Natural killer cell treated with Interleukin-12 subunit alpha and Interleukin-12 subunit beta and Interleukin-15 and Interleukin-18, amount 100 ng/mL, for 72 hours (primary cell): ENCODE measurements at places on chromosomes 4 and X.

DNA sequence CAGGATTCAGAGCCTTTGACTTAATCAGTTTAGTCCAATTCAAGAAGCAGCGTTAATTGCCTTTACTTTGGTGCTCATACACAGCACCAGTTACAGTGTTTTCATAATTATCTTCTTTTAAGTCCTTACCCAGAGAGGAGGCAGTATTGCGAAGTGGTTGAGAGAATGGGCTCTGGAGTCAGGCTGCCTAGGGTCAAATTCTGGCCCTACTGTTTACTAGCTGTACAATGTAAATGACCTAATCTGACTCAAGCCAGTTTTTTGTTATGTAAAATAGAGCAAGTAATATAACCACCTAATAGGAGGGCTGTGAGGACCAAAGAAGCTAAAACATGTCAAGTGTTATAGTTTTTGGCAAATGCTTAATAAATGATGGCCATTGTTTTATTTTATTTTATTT, 27.6 kb downstream of the WDR44 start:
- peaks cover 2% of the 10 kb centered on the region for H3K27me3 ChIP-seq
- DNase-seq = no peak
- peaks cover 4% of the 10 kb centered on the region for H3K4me1 ChIP-seq
- H3K4me3 ChIP-seq = no peak overlapping the region
- no peaks in the 10 kb centered on the region for H3K36me3 ChIP-seq

DNA sequence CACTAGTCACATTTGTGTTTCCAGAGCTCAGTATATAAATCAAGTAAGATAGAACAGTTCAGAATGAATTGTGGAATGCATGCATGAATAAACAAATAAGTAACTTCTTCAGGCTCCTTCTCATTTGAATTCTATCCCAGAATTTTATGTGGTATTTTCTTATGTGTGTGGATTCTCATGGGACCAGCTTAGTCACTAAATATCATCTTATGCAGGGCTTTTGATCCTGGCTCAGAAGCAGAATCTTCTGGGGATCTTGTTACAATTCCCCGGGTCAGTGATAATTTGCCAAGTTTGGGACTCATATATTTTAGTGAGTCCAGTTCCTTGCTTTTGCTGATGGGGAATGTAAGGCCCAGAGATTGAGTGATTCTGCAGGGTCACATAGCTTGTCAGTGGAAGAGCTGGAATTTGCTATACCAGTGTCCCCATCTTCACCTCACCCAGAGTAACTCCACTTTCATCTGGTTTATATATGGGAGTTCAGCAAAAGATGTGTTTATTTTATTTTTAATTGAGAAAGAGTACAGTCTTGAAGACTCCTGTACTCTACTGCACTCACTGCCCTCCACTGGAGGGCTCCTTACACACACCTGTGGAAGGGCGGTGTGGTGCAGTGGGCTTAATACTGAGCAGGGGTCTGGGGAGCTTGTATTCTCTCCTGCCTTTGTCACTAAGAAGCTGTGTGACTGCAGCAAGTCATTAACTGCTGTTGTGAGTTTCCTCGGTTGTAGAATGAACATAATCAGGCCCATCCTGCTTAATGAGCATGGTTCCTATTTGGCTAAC, 198.2 kb upstream of the CXorf66 start:
- no peak overlapping the region for H3K4me3 ChIP-seq
- H3K27ac ChIP-seq = no peak overlapping the region
- H3K27me3 ChIP-seq = peaks cover 7% of the 10 kb centered on the region
- H3K4me1 ChIP-seq = no peaks in the 10 kb centered on the region
- no peaks in the 10 kb centered on the region for H3K36me3 ChIP-seq

- no peak for DNase-seq
- no peak overlapping the region for H3K4me3 ChIP-seq
These were observed 20.7 kb downstream of the ACE2 start for GRCh38 chrX:15579778-15580747.

DNA sequence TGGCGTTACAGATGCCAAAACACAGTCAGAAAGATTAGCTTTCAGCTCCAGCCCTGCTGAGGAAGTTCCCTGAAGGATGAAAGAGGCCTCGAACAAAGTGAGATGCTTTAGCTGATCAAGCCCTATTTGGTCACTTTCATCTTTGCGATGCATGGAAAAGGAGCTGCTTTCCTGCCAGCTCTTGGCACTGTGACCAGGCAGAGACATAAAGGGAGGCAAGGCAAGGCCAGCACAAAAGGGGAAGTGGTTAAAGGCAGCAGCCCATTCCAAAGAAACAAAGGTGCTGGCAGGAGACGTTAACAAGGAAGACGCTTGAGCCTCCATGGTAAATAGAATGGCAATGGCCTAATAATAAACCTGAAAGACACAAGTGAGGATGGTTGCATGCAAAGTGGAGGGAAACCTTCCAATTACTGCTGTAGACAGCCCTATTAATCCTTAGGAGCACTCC, 617.1 kb upstream of the INTU start:
- no peaks in the 10 kb centered on the region for H3K4me1 ChIP-seq
- H3K27ac ChIP-seq = no peak overlapping the region
- H3K27me3 ChIP-seq = no peaks in the 10 kb centered on the region
- H3K36me3 ChIP-seq = peaks cover 5% of the 10 kb centered on the region

DNA sequence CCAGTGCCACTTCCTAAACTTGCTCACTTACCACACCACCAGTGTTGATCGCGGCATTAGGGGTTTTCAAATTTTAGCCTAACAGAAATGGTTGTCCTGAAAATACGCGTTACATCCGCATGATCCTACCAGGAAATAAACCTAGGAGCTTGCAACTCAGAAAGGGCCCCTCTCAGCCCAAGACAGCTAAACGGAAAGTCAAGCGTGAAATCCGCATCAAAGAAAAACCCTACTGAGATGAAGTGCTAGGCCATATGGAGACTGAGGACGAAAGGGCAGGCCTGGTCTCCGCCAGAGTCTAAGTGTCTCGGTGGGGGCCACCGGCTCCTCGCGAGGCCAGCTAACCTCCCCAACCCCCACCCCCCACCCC, 626 bp downstream of the YTHDC1 start:
- no peak for DNase-seq
- H3K4me1 ChIP-seq = peaks cover 38% of the 10 kb centered on the region
- peak overlapping the region; percentile 97 for H3K4me3 ChIP-seq
- H3K27me3 ChIP-seq = peaks cover 3% of the 10 kb centered on the region

GRCh38 chrX:45766981-45767501, 566.4 kb upstream of the DIPK2B start:
- no peaks in the 10 kb centered on the region for H3K27me3 ChIP-seq
- DNase-seq = no peak
- H3K27ac ChIP-seq = no peak overlapping the region

DNA sequence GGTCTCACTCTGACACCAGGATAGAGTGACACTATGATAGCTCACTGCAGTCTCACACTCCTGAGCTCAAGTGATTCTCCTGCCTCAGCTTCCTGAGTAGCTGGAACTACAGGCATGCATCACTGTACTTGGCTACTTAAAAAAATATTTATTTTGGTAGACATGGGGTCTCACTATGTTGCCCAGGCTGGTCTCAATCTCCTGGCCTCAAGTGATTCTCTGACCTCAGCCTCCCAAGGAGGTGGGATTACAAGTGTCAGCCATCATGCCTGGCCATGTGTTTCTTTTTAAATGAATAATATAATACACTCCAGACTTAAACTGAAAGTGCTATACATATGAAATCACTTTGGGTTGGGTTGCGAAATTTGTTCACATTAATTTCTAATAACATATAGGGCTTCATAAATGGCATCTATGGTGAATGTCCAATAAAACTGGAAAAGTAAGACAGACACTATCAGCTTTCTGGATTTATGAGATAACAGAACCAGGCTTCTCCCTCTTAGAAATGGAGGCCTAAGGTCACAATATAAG, 48.0 kb downstream of the SEC24D start:
- H3K36me3 ChIP-seq = no peaks in the 10 kb centered on the region
- H3K4me1 ChIP-seq = no peaks in the 10 kb centered on the region
- no peak overlapping the region for H3K4me3 ChIP-seq
- H3K27ac ChIP-seq = no peak overlapping the region
- no peaks in the 10 kb centered on the region for H3K27me3 ChIP-seq

GRCh38 chrX:140342410-140342809, 162.5 kb downstream of the SOX3 start:
- H3K27ac ChIP-seq = no peak overlapping the region
- no peaks in the 10 kb centered on the region for H3K4me1 ChIP-seq
- no peaks in the 10 kb centered on the region for H3K27me3 ChIP-seq

DNA sequence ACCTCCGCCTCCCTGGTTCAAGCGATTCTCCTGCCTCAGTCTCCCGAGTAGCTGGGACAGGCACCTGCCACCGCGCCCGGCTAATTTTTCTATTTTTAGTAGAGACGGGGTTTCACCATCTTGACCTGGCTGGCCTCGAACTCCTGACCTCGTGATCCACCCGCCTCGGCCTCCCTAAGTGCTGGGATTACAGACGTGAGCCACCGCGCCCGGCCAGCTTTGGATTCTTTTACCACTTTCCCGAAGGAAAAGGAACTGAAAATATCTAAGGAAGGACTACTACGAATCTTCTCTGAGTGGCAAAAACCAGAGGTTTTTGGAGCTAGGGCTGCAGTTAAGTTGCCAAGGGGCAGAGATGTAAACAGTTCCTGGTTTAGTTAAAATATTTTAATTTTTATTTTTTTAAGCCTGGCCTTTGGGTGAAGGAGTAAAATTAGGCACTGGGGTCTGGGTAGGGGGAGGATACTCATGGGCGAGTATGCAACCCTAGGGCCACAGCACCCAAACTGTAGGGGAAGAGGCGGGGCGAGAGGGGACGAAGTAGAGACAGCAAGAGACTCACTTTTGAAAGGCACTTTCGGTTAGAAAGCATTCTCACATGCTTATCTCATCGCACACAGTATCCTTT, 525 bp upstream of the CISD2 start:
- DNase-seq = no peak
- no peaks in the 10 kb centered on the region for H3K27me3 ChIP-seq
- H3K36me3 ChIP-seq = no peaks in the 10 kb centered on the region
- H3K27ac ChIP-seq = peak overlapping the region; percentile 95
- H3K4me1 ChIP-seq = peaks cover 24% of the 10 kb centered on the region

DNA sequence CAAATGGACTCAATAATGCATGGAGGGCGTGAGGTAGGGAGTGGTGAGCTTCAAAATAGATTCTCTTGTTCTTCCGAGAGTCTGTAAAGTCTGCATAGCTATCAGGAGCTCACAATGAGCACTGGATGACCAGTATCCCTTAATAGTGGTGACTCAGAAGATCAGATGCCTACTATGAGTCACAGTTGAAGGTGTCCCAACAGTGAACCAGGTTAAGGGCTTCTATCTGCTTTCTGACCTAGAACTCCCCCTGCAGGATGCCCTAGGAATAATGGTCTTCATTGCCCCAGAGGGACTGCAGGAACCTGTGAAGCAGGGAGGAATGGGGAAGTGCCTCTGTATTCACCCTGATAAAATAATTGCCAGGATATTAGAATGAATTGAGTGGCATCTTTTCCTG, 22.1 kb downstream of the DGKK start:
- H3K27me3 ChIP-seq = no peaks in the 10 kb centered on the region
- no peaks in the 10 kb centered on the region for H3K36me3 ChIP-seq
- peaks cover 10% of the 10 kb centered on the region for H3K4me1 ChIP-seq
- DNase-seq = no peak
- H3K27ac ChIP-seq = no peak overlapping the region
- H3K4me3 ChIP-seq = no peak overlapping the region

- no peak overlapping the region for H3K27ac ChIP-seq
- no peaks in the 10 kb centered on the region for H3K36me3 ChIP-seq
- H3K4me1 ChIP-seq = no peaks in the 10 kb centered on the region
- peaks cover 8% of the 10 kb centered on the region for H3K27me3 ChIP-seq
These were observed 6.7 kb downstream of the EDNRA start for GRCh38 chr4:147487616-147488015.

GRCh38 chrX:45719751-45720501, 519.2 kb upstream of the DIPK2B start:
- peaks cover 44% of the 10 kb centered on the region for H3K4me1 ChIP-seq
- H3K27me3 ChIP-seq = peaks cover 3% of the 10 kb centered on the region
- peak overlapping the region; percentile 74 for H3K4me3 ChIP-seq
- H3K27ac ChIP-seq = peak overlapping the region; percentile 77
- H3K36me3 ChIP-seq = peaks cover 5% of the 10 kb centered on the region
- DNase-seq = no peak

GRCh38 chr4:55445921-55446577, 50.3 kb downstream of the TMEM165 start:
- no peaks in the 10 kb centered on the region for H3K27me3 ChIP-seq
- no peak overlapping the region for H3K4me3 ChIP-seq
- no peak for DNase-seq
- H3K4me1 ChIP-seq = peaks cover 3% of the 10 kb centered on the region

GRCh38 chr4:101240099-101240498, 107.2 kb downstream of the PPP3CA start:
- no peaks in the 10 kb centered on the region for H3K36me3 ChIP-seq
- peaks cover 45% of the 10 kb centered on the region for H3K4me1 ChIP-seq
- H3K4me3 ChIP-seq = no peak overlapping the region
- no peak for DNase-seq
- H3K27me3 ChIP-seq = no peaks in the 10 kb centered on the region
